ENCODE measurements at places on chromosomes 7 and 10.

DNA sequence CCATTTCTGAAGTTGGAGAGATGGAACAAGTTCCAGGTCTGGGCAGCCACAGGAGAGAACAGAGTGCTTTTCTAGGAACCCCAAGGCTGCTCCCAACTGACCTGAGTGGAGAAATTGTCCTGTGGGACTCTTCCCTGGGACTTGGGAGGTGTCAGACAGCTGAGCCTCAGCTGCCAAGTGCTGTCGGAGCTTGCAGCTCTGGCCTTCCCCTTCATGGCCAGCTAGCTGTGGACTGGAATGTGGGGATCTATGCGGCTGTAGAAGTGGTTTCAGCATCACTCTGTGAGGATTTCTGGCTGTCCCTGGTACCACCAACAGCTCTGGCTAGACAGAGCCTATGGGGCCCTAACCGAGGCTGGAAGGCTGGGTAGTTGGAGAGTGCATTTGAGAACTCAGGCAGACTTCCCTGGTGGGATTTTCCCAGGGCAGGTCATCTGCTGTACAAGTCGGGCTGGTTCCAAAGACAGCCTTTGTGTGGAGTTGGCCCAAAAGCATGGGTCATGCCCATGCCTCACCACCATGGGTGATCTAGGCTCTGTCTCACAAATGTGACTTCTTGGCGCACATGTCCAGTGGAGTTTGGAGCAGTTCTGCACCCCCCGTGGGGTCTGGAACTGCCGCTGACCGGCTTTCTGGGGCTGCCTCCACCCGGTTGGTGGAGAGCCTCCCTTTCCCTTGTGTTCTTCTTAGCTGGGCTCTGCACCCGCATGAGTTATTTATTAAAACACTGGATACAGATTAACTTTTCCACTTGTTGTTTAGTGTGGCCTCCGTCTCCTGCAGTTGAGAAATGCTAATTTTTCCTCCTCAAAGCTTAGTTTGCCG lies 10.9 kb downstream of the SUFU start:
- no peak for DNase-seq

- DNase-seq = no peak
Measured at GRCh38 chr10:108515821-108516220, 1351.3 kb upstream of the SORCS1 start.

GRCh38 chr7:27992755-27993493 lies 187.7 kb downstream of the JAZF1 start:
- no peak for DNase-seq

DNA sequence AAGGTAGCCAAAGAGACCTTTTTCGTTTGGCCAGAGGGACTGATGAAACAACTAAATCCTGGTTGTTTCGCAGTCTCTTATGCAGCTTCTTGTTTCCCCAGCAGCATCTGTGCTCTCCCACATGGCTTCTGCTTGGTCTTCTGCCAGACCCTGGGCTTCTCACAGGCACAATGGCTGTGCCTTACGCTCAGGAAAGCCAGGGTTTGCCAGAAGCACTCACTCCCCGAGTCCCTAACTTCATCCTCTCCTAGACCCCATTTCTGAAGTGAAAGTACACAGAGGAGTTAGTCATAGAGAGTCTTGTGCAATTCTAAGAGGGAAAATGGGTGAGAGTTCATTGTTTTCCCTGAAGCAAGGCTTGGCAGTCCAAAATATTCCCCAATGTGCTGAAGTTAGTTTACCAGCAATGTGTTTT lies 121.7 kb downstream of the EVX1 start:
- DNase-seq = no peak

DNA sequence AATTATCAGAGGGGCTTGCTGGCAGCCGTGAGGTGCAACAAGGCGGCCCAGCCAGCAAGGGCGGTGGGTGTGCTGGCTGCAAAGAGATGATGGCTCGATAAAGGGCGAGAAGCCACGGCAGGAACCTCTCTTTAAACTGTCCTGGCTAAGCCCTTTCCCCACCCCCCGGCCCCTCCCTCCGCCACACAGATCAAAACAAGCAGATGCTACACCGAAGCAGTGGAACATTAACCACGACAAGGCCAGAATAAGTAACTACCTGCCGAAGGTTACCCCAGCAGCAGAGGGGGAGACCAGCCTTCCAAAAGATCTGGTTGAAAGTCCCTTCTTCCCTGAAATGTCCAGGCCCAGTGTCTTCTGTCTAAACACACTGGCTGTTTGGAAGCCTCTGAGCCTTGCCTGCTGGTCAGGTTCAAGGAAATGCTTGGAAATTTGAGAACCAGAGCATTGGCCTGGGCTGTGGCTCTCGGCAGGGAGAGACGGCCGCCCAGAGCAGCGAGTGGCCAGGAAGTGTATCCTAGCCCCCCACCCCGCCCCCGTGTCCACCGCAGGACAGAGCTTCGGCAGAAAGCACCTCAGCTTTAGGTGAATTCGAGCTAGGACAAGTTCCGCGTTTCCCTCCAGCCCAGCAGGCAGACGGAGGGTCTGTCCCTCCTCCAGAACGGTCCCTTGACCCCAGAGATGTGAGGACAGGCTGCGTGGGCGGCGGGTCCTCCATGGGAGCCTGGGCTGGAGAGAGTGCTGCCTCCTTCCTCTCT lies 2.1 kb downstream of the FAM20C start:
- DNase-seq = no peak

- no peak for DNase-seq
Measured at GRCh38 chr7:590731-591551, 71.3 kb upstream of the PDGFA start.

GRCh38 chr7:136976504-136977251 lies 108.2 kb downstream of the CHRM2 start:
- DNase-seq = no peak

All from thymus (tissue), 14 donors.